ENCODE measurements at places on chromosomes 11 and 22.

GRCh38 chr11:31240340-31240904 lies 129.1 kb downstream of the DCDC1 start:
- peak; percentile 32 for DNase-seq

GRCh38 chr11:86115542-86116385 lies 46.9 kb upstream of the PICALM start:
- no peak for DNase-seq

- no peak for DNase-seq
Measured at GRCh38 chr11:68935066-68935465, 31.4 kb downstream of the IGHMBP2 start.

DNA sequence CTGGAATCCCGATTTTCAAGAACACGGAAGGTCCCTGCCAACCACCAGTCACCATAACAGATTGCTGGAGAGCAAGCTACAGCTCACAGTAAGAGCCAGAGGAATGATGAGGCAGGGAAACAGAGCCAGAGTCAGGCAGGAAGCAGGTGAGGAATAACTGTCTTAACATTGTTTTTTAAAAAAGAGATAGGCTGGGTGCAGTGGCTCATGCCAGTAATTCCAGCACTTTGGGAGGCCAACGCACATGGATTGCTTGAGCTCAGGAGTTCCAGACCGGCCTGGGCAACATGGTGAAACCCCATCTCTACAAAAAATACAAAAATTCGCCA lies 13.5 kb upstream of the CASTOR1 start:
- no peak for DNase-seq

GRCh38 chr11:93005239-93005638 lies 35.8 kb downstream of the MTNR1B start:
- DNase-seq = no peak

- no peak for DNase-seq
Measured at GRCh38 chr11:92948116-92948515, 21.3 kb upstream of the MTNR1B start.

- DNase-seq = no peak
Measured at GRCh38 chr11:17395554-17395961, 7.1 kb upstream of the KCNJ11 start.

GRCh38 chr11:92589512-92589911 lies 364.9 kb downstream of the FAT3 start:
- DNase-seq = no peak

DNA sequence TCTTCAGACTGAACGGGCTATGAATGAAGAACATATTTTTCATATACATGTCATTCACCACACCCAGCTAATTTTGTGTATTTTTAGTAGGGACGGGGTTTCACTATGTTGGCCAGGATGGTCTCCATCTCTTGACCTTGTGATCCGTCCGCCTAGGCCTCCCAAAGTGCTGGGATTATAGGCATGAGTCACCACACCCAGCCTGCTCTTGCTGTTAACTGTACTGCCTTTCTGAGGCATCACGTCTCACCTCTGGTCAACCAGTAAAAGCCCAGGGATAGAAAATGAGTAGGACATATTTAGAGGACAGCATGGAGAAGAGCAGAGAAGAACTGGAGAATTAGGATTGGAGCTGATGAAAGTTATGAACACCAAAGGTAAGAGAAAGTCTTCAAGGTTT lies 55.6 kb downstream of the APOL3 start:
- no peak for DNase-seq

- DNase-seq = peak; percentile 10
Measured at GRCh38 chr11:117328375-117329010, 839 bp downstream of the CEP164 start.

DNA sequence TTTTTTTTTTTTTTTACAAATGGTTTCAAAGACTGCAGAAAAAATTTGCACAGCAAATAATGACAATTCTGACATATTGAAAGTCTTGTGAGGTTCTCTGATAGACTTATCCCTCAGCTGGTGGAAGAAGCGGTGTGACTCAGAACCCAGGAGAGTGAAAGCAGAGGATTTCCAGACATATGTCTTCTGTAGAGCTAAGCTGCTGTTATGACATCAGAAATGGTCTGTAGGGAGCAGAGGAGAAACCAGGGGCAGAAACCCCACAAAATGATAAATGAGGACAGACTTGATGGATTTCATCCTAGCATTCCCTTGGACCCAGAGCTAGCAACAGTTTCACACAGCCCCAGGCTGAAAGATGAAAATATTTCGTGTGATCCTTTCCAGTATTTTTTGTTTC lies 582.6 kb downstream of the METTL15 start:
- DNase-seq = no peak

GRCh38 chr22:44183287-44183588 lies 2.5 kb downstream of the PARVG start:
- DNase-seq = peak; percentile 49

GRCh38 chr22:19595532-19595931 lies 71.3 kb upstream of the CLDN5 start:
- DNase-seq = no peak

DNA sequence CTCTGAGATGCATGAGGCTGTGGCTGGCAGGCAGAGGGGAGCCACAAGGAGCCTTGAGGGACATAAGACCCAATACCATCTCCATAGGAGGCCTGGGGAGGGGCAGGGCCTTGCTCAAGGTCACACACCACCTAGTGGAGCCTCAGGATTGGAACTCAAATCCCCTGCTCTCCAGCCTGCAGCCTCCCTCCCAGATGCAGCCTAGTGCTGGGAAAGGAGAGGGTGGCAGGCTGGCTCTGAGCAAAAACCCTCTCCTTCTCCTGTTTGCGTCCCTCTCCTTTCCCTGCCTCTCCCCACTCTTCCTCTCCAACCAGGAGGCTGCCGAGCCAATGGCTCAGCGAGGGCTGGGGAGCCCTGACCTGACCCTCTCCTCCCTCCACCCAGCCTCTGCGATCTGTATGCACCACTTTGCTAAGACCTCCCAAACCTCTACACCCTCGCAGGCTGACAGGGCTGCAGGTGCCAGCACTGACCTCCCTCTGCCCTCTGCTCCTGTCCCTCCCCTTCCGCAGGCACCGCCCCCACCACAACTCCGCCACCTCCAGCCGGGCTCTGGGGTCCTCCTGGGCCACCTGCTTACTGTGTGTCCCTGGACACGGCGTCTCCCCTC lies 14.7 kb downstream of the IGLL1 start:
- peak; percentile 18 for DNase-seq

DNA sequence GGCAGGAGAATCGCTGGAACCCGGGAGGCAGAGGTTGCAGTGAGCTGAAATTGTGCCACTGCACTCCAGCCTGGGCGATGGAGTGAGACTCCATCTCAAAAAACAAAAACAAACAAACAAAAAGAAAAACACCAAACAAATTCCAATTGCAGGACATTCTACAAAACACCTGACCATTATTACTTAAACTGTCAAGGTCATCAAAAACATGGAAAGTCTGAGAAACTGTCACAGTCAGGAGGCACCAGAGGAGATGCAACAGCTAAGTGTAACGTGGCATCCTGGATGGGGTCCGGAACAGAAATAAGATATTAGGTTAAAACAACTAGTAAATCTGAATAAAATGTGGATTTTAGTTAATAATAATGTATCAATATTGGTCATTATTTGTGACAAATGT lies 914 bp upstream of the DNAJB13 start:
- DNase-seq = no peak

DNA sequence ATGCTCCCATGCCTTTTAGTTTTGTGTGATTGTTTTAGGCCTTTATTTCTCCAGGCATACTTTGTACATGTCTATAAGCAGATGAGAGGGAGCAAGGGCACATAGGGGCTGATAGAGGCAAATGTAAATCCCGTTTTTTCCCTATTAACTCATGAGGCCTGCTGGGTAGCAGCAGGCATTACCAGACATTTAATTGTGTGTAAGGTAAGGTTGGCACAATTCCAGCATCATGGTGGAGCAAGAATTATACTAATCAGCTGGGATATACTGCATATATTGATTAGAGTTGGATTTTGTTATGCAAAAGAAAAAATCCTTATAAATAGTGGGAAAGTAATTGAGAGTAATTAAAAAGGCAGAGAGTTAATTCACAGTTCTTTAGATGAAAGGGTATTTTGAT lies 12.2 kb downstream of the FAT3 start:
- no peak for DNase-seq

- no peak for DNase-seq
Measured at GRCh38 chr11:45250035-45250718, 36.0 kb downstream of the SYT13 start.

GRCh38 chr22:44365191-44365590 lies 52.4 kb upstream of the SHISAL1 start:
- DNase-seq = no peak

GRCh38 chr11:92424281-92424680 lies 199.7 kb downstream of the FAT3 start:
- no peak for DNase-seq

GRCh38 chr11:119590651-119591351 lies 138.2 kb downstream of the NECTIN1 start:
- no peak for DNase-seq

- DNase-seq = no peak
Measured at GRCh38 chr11:64971421-64972233, at the start of gene MAJIN. Gene MAJIN (minus strand): TSS chr11:64972108. CDS start chr11:64959405, 12,703 bp downstream.

DNA sequence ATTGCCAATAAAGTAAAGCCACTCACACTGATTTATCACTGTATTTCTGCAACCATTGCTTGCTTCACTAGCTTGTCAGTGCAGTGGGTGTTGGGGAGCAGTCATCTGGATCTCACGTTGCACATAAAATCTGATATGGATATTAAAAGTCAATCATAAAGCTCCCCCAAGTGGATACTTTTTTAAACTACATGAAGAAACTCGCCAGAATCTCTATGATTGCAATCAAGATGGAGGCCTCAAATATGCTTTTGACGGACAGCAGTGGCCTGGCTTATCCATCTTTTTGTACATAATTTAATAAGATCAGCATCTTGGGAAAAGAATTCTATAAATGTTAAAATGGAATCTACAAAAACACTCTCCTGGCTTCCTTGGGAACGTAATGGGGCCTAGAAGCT lies 137.7 kb downstream of the WT1 start:
- DNase-seq = no peak

- DNase-seq = peak; percentile 79
Measured at GRCh38 chr11:66617155-66617834, 865 bp downstream of the RBM14 start.

- no peak for DNase-seq
Measured at GRCh38 chr22:40430991-40431390, 60.6 kb downstream of the SGSM3 start.

GRCh38 chr22:28714043-28714628 lies 27.5 kb downstream of the CHEK2 start:
- DNase-seq = no peak

DNA sequence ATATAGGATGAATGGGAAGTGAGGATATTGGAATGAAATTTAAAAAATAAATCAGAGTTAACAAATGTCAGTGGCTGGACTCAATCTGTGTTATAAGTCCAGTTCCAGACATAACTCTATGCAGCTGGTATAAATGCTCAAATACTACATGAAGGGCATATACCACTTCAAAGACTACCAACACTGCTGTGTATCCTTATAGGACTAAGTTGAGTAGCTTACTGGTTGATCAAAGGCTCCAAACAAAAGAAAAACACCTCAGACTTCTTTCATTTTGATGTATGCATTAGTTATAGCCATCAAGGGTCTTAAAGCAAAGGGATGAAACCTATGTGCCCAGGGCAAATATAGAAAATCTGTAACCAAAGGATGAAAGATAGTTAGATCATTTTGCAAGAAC lies 86.2 kb downstream of the PAK1 start:
- no peak for DNase-seq

DNA sequence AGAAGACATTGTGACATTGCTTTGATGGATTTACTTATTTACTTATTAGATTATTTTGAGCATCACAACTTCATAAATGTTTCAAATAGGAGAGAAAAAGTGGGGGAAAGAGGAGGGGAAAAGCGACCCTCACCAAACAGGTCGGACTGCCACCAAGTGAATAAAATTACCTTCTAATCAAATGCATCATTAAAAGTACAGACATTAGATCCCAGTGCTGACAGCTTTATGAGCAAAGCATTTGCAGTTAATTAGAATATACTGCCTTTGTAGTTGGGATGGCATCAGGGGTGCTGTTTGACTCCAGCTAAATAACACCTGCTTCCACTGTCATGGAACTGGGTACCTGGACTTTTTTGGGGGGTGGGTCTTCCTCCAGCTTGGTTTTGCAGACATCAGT lies 299.6 kb downstream of the OPCML start:
- DNase-seq = no peak

DNA sequence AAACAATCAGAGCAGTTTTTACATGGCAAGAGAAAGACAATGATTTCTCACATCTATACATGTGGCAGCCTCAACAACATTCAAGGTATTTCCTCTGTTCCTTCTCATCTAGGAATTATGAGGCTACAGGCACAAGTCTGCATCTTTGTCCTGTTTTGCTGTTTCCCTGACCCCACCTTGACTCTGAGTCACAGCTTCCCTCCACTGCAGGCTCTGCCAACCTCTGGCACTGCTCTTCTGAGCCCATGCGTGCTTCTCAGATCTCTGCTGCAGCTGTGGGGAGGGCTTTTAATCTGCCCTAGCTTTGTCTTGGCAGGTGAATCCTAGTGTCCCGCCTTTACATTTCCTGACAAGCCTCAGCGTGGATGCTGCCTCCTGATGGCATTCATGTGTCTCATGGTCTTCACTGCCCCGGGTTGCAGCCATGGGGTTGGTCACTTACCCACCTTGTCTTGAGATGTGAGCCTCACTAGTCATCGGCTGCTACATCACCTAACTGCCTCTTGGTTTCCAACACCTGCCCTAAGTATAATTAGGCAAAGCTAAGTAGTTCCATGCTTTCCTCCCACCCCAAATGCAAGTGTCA lies 578.5 kb downstream of the TBC1D22A start:
- no peak for DNase-seq

GRCh38 chr11:9799886-9800285 lies 136.0 kb downstream of the SWAP70 start:
- no peak for DNase-seq

GRCh38 chr11:62687508-62688396 lies 1.6 kb downstream of the LRRN4CL start:
- no peak for DNase-seq

GRCh38 chr22:36864454-36865215 lies 3.8 kb downstream of the NCF4 start:
- no peak for DNase-seq

DNA sequence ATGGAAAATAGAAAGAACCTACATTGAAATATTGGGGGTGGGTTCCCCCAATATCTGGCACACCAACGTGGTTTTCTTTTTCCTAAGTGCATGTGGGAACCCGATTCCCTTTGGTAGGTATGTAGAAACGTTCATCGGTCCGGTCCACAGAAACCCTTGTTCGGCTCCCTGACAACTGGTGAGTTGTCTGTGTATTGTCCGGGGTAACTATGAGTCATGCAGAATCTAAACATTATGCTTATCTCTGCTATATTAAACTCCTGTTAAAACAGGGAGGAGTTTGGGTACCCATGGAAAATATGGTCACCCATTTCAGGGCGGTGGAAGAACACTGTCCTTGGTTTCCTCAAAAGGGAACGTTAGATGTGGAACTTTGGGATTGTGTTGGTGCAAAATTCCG lies 25.1 kb upstream of the ALDH3B2 start:
- DNase-seq = no peak

All from HL-60 (cell line).